ENCODE measurements at places on chromosomes 2 and 18.
A peak's percentile ranks its signal among the peaks of the same experiment; 100 is the strongest.

GRCh38 chr2:80454628-80455027, 150.1 kb upstream of the LRRTM1 start:
- no peak for DNase-seq

GRCh38 chr18:26574958-26575864, 26.9 kb upstream of the KCTD1 start:
- peak; percentile 33 for DNase-seq

- no peak for DNase-seq
These were observed 791.7 kb downstream of the METTL4 start for GRCh38 chr18:1779587-1779986.

- DNase-seq = no peak
These were observed 182.6 kb downstream of the ANKRD30B start for GRCh38 chr18:14930576-14930975.

DNA sequence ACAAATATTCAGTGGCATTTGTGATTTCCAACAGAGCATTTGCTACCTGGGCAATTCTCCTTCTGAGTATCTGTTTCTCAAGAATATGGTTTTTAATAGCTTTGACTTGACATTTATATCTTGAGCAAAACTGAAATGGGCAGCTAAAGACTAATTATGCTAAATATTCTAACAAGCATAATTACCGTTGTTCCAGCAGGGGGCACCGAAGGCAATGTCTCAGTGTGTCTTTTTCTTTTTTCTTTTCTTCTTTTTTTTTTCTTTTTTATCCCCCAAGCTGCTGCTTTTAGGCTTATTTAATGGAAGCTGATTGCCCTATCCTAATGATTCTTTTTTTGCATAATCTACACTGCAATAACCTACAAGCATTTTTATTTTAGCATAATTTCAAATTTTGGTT, 138.9 kb upstream of the NABP1 start:
- DNase-seq = peak; percentile 18

DNA sequence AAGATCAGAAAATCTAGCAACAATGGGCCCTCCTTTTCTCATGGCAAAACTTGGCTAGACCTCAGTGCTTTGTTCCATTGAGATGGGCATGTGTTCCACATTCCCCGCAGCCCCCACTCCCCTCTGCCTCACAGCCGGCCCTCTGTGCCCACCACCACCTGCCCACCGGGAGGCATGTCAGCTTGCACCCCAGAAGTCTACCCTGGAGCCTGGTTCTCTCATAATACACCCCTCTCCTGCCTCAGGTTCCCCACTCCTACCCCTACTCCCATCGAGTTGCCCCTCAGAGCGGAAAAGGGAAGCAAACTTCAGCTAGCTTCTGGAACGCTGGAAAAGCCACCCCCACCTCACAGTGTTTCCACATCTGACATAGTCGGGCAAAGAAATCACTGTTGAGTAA, 219.0 kb downstream of the ANAPC1 start:
- no peak for DNase-seq

DNA sequence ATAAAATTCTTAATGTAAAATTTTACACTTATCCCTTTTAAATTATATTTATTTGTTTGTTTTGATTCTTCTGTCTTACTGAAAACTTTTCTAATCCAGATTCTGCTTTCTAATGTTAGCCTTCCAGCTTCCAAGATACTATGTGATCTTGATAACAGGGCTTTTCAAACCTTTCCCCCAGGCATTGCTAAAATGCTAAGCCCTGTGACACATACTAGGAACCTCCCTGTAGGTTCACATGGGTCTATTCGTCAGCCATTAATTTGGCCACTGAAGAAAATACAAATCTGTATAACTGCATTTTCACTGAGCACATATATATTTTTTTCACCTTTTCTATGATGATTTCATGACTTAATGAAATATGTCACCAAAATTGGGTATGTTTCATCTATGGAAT, 92.8 kb upstream of the MAP4K3 start:
- no peak for DNase-seq

DNA sequence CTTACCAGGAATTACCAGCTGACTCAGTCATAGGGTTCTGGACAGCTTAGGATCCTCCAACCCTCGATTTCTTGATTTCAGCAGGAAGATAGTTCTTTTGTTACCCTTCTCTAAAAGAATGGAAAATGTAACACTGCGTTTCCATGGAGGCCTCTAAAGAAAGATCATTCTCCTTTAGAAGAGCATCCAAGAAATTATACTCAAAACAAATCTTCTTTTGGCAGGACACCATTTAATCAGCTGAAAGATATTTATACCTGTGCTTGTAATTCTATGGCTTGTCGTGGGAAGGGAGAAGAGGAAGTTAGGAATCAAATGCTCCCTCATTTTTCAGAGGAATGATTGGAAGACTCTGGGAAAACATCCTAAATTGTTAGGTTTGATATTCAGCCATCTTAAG, 130.5 kb downstream of the RAB3GAP1 start:
- DNase-seq = no peak

DNA sequence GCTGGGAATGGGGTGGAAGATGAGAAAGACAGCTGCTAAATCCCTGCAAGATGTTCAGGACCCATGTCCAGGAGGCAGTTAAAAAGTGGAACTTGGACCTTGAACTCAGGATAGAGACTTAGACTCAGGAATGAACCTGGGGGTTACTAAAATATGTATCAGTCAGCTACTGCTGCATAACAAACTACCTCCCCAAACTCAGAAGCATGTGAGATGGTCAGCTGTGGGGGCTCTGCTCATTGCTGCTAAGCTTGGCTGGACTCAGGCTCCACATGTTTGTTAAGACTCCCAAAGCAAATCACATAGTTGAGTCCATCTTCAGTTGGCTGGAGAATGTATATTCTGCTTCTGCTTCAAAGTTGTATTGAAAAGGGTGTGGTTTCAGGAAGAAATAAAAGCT, 61.4 kb upstream of the COPS8 start:
- DNase-seq = no peak

- peak; percentile 6 for DNase-seq
These were observed 1.8 kb downstream of the ZCCHC2 start for GRCh38 chr18:62524440-62525200.

GRCh38 chr2:94873362-94874276, 2.4 kb downstream of the TEKT4 start:
- DNase-seq = no peak

DNA sequence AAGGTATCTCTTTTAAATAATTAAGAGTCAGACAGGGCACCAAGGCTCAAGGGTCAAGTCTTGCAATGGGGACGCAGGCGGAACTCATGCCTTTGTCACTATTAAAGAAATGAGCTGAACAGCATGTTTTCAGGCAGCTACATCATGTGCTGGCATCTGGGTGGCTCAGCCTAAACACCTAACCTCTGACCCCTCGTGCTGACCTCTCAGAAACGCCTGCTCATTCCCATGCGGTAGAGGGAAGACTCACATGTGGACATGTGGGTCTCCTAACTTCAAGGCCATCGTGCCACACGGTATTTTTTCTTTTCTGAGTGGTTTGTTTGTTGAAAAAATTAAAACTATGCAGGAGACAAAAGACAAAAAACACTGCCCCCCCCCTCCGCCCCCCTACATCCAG, 31.3 kb downstream of the CYP27C1 start:
- DNase-seq = no peak

GRCh38 chr18:11047156-11047555, 102.2 kb downstream of the PIEZO2 start:
- peak; percentile 70 for DNase-seq

- DNase-seq = no peak
These were observed 36.7 kb downstream of the RND3 start for GRCh38 chr2:150450765-150451164.

- DNase-seq = no peak
These were observed at the start of gene CGREF1 for GRCh38 chr2:27118525-27119329. Gene CGREF1, minus strand, starts transcription at chr2:27119128. Its CDS starts 14,762 bp downstream, at chr2:27104366.

DNA sequence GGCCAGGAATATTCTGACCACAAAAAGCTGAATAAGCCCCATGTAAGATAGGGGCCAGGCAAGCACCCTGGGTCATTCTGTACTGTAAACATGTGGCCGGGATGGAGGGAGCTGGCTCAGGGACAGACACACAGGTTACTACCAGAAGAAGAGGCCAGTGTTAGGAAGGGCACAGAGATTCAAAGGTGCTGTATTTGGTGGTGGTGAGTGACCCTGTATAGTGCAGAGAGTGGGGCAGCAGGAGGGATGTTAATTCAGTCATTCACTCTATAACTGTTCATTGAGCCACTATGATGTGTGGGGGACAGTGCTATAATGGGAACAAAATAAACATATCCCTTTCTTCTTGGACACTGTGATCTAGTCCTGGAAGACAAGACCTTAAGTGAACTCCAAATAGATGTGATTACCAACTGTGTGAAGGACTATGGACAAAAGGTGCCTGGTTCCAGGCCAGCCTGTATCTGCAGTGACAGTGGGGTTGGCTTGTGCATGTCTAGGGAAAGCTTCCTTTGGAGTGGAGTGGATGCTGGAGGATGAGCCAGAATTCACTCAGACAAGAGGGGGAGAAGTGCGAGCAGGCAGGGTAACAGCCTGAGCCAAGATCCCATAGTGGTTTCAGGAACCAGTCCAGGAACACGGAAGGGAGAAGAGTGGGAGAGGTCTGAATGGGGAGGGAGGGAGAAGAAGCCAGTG, 8.3 kb downstream of the MOCOS start:
- DNase-seq = no peak

DNA sequence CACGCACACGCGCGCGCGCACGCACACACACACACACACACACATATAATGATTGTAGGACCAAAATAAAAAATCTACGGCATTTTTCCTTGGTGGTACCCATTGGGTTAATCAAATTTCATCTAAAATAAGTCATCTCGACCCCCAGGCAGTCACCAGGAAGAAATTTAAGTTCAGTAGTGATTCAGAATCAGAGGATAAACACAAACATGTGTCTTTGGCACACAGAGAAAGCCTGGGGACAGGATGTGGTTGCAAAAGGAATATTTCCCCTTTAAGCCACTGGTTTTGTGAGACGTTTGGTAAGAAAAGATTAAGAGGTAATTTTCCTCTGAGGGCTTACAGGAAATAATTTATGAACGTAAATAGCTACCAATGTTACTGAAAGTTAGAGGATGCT, 171.6 kb upstream of the PIEZO2 start:
- peak; percentile 94 for DNase-seq

GRCh38 chr2:172900871-172901270, 165.2 kb downstream of the RAPGEF4 start:
- no peak for DNase-seq

Measured in A172 (cell line).